ENCODE measurements at places on chromosomes 4 and X.

DNA sequence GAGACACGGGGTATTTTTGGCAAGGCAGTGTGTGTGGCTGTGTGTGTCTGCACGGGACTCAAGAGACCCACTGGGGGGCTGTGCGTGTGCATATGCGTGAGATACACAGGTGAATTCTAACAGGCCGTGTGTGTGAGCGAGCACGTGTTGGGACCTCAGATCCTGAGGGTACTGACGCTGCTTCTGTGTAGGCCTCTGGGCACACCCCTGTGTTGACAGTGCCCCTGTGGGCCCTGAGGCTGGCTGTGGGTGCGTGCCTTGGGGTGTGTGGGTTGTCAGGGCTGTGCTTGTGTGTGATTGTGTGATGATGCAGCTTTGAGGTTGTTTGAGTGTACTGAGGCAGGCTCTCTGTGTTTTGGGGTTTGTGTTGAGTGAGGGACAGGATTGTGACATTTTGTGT is 13.9 kb downstream of the FOXP3 start:
- DNase-seq, result no peak

GRCh38 chr4:156137679-156138473 is 184.2 kb upstream of the CTSO start:
- DNase-seq, result no peak

- DNase-seq, result no peak
Observed at GRCh38 chr4:147136751-147137150, 191.1 kb upstream of the TTC29 start.

- DNase-seq, result no peak
Observed at GRCh38 chr4:15042529-15043167, 40.4 kb downstream of the CPEB2 start.

DNA sequence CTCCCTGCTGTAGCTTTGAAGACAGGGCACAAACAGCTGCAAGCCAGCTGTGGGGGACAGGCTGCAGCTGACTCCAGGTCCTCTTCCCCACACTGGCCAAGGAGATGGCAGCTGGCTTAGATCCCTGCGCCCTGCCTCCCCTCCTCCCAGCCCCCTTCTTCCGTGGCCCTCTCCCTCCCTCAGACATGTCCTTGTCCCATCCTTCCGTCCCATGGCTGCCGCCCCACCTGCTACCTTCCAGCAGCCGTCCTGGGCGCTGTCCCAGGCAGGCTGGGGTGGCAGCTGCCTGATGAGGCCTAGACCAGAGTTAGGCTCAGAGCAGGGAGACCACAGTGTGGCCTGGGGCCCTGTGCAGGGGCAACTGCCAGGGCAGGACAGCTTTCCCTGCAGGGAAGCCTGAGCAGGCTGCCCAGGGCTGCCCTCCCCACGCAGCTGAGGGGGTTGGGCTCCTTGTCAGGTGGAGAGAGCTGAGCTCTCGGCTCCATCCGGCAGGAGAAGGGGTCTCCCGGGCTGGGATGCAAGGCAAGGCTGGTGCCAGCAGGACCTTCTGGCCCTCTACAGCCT is 3.3 kb upstream of the BGN start:
- DNase-seq, result no peak

GRCh38 chrX:31708116-31708515 is 636.3 kb upstream of the FTHL17 start:
- no peak for DNase-seq

DNA sequence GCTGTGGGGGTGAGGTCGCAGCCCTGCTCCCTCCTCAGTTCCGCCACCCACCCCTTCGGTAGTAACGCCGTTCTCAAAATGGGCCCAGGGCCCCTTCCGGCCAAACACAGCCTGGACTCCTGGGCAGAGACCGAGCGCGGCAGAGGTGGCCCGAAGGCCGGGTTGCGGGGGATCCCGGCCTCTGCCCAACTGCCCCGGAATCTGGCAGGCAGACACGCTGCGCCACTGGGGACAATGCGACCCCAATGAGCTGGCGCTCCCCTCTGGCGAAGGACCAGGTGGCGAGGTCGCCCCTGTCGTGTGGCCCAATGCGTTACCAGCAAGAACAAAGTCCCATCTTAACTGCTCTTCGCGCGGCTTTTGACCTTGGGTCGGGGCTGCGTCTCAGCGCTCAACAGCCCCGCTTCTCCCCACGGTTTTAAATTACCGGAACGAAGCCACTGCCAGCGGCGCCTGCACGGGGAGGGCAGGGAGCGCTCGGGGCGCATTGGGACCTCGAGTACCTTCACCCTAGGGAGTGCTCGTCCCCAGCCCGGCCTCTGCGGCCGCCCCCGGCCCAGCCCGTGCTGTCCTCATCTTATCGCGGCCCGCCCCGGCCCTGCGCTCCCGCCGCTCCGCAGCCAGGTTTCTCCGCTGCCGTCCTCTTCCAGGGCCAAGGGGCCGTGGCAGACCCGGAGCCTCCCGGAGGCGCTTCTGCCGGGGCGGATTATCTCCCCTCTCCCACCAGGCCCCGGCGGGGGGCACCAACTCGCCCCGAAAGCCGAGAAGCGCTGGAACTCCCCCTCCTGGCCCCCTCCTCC is 22.2 kb upstream of the HMX1 start:
- DNase-seq, result no peak

DNA sequence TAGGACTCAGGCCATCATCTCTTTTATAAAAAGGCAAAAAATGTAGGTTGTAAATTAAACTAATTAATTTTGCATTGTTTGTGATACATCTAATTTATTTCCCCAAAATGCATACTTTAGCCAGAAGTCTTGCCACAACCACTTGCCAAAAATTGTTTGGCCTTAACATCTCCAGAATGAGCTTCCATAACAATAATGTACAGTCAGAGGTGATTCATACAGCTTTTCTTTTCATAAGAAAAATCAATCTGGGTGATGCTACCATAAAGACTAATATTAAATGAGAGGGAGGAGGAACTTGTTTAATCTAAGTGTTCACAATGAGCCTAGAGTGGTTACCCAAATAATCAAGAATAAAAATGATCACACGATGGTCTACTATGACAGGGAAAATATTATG is 59.3 kb downstream of the AMMECR1 start:
- no peak for DNase-seq

GRCh38 chr4:78602334-78602733 is 50.8 kb downstream of the ANXA3 start:
- DNase-seq, result no peak

GRCh38 chrX:13750204-13750603 is 15.7 kb downstream of the OFD1 start:
- DNase-seq, result no peak

DNA sequence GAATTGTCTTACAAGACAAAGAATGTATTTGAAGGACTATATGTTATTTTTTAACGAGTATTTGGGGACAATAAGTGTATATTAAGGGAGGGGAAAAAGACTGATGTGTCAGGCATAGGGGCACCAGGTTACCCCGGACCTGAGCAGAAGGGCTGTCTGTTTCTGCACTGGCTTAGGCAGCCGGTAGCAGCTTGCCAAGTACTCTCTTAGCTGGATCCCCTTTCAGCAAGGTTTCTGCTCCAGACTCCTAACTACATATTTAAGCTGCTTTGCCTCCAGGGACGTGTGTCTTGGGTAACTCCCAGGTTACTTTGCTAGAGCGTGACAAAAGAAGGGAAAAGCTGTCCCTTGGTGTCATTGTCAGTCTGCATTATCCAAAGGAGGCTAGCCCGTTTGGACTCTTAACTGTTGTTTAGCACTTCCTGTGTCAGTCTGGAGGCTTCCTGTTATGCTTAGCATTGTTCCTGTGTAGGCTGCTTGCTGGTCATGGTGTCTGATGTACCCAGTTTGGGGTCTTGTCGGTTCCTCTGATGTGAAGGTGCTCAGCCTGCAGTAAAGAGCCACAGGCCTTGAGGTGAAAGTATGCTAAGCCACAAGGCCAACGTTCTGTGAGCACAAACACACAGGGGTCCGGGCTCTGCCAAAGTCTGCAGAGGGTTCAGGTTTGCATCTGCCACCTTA is 11.6 kb downstream of the CXCR3 start:
- no peak for DNase-seq

- no peak for DNase-seq
Observed at GRCh38 chr4:94472056-94472826, 20.5 kb downstream of the PDLIM5 start.

DNA sequence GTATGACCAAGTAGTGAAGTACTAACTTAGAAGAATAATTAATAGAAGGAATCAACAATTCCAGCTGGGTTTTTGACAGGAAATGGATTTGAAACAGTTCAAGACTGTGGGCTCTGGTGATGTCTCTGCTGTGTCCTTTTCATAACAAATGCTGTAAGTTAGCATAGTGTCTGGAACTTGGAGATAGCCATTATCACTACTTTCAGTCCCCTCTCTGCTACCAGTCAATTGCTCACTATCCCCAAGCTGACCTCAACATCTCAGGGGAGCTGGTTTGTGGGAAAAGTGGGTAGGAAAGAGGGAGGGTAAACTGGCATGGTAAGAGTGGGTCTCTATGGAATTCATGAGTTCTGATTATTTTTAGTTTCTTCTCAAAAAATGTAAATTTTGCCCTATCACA is 231.4 kb upstream of the MID1 start:
- no peak for DNase-seq

GRCh38 chrX:126655061-126655460 is 102.4 kb upstream of the DCAF12L1 start:
- DNase-seq, result no peak

DNA sequence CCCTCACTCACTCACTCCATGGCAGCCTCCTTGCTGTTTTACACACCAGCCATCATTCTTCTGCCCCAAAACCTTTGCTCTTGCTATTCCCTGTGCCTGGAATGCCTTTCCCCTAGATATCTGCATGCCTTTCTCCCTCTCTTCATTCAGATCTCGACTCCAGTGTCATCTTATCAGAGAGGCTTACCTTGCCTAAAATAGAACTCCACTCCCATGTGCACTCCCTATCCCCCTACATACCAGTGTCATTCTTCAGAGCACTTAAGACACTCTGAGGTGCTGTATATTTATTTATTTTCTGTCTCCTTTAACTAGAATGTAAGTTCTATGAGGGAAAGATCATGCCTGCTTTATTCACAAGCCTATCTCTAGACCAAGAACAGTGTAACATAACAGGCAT is 45.1 kb downstream of the ZGRF1 start:
- DNase-seq, result no peak

DNA sequence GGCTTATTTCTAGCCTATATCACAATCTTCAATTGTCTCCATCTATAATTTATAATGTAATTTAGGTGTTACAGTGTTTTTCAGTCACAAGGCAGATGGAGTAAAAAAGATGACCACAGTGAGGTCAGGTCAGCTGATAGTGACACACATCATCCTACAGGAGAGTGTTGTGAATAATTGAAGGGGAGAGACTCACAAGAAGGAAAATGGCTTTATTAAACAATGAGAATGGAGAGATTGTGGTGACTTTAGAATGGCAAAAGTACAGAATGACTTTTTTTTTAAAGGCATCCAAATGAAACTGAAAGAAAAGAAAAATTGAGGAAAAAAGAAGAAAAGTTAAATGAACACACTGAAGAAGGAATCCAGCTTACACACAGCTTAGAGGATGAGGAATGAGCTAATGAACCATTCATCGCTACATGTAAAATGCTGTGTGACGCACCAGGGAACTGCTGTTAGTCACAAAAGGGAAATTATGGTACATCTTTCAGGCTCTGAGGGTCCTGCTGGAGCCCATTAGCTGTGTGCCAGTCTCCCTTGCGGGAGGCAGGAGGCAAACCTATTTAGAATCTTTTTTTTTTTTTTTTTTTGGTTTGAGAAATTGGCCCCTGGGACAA is 56.6 kb downstream of the SPRY1 start:
- DNase-seq, result no peak
